ENCODE measurements at places on chromosomes 11 and 22.
A peak's percentile ranks its signal among the peaks of the same experiment; 100 is the strongest.

GRCh38 chr22:46984751-46985506 lies 222.5 kb downstream of the TBC1D22A start:
- peak; percentile 62 for DNase-seq

DNA sequence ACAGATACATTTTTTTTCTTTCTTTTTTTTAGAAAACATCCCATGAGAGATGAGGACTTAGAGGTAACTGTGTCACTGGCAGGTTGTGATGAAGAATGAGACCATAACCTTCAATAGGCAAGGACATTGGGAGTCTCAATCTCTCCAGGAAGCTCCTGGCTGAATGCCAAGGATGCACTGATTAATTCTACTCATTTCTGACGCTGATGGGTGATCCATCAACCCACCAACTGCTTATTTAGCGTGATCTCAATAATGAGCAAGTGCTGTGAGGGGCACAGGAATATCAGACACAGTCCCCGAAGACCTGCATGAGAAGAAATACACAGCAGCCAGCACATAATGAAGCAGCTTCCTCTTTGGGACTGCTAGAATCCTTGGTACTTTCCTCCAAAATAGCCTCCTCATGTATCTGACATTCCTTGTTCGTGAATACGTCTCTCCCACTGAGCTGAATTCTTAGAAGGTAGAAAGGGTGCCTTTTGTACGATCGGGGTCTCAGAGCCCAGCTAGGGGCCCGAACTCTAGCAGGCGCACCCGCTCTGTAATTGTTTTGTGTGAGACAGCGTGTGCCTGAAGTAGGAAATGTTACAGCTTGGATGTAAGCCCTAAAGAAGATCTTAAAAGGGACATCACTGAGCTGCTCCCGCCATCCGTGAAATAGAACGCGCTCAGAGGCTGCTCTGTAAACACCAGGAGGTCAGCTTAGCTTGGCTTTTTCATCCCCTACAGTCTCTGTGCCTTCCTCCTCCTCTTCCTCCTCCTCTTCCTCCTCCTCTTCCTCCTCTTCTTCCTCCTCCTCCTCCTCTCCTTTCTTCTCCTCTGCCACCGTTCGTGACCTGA lies 7.2 kb downstream of the CLMP start:
- peak; percentile 39 for DNase-seq

DNA sequence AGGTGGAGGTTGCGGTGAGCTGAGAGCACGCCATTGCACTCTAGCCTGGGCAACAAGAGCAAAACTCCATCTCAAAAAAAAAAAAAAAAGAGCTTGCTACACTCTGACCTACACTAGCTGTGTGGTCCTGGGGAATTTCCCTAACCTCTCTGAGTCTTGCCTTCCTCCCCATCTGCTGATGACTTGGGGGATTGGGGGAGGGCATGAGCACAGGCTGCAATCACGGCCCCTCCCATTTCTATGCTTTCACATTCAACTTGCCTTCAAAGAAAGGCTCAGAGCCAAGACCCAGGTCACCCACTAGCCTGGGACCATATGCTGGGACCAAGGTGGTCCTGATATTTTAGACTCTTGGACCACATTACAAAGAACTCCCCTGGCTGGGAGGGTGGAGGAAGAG lies 39.8 kb upstream of the TEF start:
- DNase-seq: peak; percentile 38

- DNase-seq: no peak
Measured at GRCh38 chr11:117251506-117251905, 19.0 kb downstream of the RNF214 start.

DNA sequence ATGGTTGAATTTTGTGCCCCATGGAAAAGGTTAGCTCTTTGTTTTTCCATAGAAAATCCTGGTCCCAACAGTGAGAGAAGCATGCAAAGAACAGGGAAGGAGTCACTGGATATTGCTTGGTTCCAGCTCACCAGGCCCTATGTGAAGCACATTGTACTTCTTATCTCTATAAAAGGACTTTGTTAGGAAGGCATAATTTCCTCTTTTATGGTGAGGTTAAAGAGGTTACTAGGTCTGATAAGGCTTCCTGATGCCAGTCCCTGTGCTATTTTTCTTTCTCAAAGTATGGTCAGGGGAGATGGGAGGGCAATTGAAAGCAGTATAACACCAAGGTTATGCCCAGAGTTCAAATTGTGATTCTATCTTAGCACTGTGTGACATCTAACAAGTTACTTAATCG lies 162.6 kb downstream of the KIF18A start:
- no peak for DNase-seq

DNA sequence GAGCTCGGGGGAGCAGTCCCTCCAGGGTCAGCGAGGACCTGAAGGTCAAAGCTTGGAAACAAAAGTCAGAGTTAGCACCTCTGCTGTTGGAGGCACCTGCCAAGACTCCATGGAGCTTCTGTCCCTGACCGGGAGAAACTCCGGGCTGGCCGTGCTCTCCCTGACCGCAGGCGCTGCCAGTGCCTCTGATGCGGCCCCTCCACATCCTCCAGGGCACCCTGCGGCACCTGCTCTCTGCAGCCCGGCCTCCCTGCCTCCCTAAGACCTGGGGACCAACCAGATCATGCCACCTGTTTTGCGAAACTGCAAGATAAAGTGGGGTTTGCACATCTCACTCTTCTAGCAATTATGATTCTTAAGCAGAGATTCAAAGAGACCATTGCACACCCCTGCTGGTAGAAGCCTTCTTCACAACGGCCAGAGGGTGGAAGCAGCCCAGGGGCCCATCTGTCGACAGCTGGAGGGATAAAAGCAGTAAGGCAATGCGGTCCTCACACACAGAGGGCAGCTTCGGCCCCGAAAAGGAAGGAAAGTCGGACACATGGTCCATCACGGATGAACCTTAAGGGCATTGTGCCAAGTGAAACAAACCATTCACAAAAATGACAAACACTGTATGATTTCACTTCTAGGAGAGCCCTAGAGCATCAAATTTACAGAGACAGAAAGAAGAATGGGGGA lies 477.1 kb downstream of the BRD1 start:
- DNase-seq: no peak

- peak; percentile 46 for DNase-seq
Measured at GRCh38 chr22:49853981-49854831, 562 bp downstream of the ZBED4 start.

DNA sequence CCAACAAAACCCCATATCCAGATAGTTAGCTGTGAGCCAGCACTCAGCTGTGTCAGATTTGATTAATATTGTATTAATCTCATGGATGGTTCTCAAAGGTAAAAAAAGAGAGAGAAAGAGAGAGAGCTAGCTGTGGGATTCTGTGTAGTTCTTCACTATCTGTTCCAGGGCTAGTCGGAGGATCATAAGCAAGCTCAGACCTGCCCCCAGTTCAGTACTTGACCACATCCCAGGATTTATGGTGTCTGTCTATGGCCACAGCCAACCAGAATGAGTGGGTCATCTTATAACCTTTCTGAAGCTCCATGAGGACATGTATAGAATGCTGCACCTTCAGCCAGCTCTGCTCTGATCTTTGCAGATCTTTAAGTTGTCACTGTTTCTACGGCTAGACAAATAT lies 13.5 kb upstream of the B3GNT6 start:
- no peak for DNase-seq

DNA sequence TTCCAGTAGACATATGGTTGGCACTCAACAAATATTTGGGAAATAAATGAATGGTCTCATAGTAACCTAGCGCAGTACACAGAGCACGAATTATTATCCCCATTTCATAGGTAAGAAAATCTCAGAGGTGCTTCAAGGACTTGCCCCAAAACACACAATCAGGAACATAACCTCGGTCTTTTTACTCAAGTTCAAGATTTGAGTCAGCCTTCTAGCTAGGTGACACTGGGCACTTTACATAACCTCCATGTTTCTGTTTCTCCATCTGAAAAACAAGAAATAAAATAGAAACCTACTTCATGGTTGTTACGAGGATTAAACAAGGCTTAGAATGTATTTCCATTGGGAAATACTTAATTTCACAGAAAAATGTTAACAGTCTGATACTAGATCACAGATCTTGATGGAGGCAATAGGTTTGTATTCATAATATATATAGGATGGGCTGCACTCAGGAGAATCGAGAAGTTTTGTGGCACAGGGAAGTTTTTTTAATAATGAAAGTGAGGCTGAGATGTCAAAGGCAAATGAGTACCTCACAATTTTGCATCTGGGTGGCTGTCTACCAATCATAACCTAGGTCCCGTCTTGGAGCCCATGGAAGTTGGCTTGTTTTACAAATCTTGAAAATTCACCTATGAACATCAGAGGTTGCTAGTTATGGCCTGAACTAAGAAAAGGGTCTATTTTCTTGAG lies 147.4 kb upstream of the ZC3H12C start:
- no peak for DNase-seq

- DNase-seq: no peak
Measured at GRCh38 chr11:96482193-96482592, 92.4 kb downstream of the JRKL start.

GRCh38 chr11:107043242-107044006 lies 25.1 kb upstream of the GUCY1A2 start:
- peak; percentile 96 for DNase-seq

GRCh38 chr22:19629720-19630419 lies 84.4 kb upstream of the SEPTIN5 start:
- DNase-seq: peak; percentile 66

DNA sequence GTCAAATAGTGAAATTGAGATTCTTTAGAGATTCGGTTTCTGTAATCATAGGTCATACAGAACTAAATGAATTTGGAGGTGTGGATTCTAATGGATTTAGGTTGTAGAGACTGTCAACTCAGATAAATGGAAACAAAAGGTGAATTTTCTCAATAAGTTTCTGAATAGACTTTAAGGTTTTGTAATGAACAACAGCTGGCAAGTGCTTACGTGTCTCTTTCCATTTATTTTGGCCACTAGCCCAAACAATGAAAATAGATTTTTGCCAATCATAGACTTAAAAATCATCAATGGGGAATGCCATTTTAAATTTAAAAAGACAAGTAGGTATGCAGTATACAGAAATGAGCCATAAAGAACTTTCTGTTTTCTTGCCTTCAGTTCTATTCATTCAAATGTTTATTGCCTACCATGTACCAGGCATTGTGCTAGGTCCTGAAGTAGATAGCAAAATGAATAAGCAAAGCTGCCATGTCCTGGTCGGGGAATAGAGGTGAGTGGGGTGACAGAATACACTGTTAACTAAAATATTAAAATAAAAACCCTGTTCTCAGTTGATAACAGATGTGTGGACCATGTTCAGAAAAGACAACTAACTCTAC lies 16.9 kb upstream of the TMEM135 start:
- DNase-seq: no peak

- DNase-seq: no peak
Measured at GRCh38 chr11:88827018-88827676, 238.6 kb downstream of the GRM5 start.

DNA sequence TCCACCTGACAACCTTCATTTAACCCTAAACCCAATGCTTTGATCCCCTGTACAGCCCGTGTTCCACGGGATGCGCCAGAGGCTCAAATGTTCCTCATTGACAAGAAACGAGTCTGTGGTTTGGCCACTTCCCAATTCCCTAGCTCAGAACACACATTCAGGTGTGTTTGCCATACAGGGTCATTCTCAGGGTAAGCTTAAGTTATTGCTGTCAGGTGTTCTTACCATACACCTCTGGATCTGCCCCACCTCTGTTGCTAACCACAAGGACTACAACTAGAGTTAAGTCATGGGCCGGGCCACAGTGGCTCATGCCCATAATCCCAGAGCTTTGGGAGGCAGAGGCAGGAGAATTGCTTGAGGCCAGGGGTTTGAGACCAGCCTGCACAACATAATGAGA lies 45.6 kb upstream of the POLD3 start:
- DNase-seq: peak; percentile 60

DNA sequence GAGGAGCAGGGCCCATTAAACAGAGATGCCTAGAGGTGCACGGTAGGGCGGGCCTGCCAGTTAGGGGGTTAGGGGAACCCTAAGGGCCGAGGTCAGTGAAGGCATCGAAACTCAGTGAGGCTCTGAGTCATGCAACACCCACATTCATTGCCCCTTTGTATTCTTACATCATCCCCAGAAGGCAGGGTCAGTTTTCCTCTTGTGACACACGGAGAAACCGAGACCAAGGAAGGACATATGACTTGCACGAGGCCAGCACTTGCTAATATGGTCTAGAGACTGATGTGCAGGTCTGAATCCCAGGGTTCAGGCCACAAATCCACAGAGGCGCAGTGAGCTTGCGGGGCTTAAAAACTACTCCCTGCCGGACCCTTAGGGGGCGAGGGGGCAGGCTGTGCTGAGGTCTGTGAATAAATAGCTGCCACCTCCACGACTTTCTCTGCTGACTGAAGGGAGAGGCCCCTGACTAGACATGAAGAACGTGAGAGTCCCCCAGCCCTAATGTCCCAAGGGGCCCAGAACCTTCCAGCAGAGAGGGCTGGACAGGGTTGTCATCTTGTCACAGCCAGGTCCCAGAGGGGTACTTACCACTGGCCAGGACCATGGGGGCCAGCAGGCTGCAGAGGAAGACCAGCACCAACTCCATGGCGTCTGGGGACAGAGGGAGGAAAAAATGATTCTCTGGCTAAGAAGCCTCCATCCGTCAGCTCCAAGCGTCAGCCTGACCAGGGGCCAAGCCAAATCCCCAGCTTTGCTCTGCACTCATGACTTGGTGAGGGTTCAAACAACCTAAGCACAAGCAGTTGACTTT lies 17.8 kb upstream of the FXYD2 start:
- DNase-seq: peak; percentile 71

GRCh38 chr11:130330101-130330684 lies 15.5 kb upstream of the ZBTB44 start:
- DNase-seq: no peak

GRCh38 chr11:31813391-31814175 lies 2.5 kb upstream of the PAX6 start:
- no peak for DNase-seq

GRCh38 chr22:20503816-20504215 lies 3.6 kb upstream of the MED15 start:
- peak; percentile 94 for DNase-seq

DNA sequence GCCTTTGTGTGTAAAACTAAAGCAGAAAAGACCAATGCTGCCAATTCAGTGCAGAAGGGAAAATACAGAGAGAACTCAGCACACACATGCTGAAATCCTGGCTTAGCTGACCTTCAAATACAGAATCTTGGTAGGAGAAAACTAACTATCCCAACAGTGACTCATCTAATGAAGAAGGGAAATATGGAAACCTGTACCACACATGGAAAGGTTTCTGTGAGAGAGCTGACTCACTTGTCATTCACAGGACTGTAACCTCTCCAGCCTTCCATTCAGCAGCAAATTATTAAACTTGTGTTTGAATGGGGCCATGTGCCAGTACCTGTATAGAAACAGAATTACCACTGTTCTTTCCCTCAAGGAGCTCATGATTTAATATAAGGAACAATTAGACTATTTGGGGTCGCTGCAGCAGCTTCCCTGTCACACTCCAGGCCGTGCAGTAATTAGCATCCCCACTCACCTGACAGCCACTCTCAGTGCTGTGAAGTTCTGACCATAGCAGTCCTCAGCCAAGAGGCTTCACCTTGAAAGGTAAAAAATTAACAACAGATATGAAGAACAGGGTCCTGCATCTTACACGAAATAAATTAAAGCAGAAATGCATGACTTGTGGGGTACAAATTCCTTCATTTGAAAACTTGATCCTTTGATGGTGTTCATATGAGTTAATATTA lies 53.9 kb downstream of the MSANTD4 start:
- peak; percentile 85 for DNase-seq

- no peak for DNase-seq
Measured at GRCh38 chr11:130126516-130126915, 33.1 kb upstream of the ST14 start.

- no peak for DNase-seq
Measured at GRCh38 chr11:2625183-2625582, 74.6 kb downstream of the KCNQ1OT1 start.

- DNase-seq: no peak
Measured at GRCh38 chr11:101264306-101264705, 134.7 kb upstream of the PGR start.

All from kidney tubule cell (primary cell).